ENCODE measurements at places on chromosomes 12 and 14.

DNA sequence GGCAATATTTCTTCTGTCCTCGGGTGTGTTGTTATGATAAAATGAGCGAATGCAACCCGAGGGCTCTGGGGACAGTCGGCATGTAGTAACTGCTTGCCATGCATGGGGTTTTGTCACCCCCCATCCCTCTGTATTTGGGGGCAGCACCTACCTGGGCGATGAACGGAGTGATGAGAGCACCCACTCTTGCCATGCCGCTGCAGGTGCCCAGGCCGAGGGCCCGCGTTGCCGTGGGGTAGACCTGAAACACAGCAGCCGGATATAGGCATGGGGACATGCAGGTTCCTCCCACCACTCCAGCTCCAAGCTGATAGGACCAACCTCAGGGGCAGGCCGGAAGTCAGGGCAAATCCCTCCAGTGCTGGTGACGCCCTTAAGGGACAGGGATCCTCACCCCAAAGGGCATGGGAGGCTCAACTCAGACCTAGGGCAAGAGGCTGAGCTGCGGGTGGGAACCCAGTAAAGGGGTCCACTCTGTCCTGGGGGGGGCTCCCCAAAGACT lies 35.8 kb downstream of the DAO start:
- no peak for DNase-seq

DNA sequence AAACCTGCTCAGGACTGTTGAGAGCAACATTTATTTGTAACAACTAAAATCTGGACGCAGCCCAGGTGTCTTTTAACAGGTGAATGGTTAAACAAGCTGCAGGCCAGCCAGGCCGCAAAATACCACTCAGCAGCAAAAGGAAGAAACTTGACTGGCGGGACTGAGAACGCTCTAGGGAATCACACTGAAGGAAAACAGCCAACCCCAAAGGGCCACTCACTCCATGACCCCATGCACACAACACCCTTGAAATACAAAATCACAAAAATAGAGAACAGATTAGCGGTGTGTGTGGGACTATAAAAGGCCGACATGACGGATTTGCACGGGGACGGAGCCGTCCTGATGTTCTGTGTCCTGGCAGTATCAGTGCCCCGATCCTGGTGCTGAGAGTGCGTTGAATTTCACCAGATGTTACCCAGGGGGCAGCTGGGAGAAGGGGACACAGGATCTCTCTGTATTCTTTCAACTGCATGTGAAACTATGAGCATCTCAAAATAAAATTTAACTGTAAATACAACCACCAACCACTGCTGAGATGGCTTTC lies 23.0 kb downstream of the VPS37B start:
- no peak for DNase-seq

DNA sequence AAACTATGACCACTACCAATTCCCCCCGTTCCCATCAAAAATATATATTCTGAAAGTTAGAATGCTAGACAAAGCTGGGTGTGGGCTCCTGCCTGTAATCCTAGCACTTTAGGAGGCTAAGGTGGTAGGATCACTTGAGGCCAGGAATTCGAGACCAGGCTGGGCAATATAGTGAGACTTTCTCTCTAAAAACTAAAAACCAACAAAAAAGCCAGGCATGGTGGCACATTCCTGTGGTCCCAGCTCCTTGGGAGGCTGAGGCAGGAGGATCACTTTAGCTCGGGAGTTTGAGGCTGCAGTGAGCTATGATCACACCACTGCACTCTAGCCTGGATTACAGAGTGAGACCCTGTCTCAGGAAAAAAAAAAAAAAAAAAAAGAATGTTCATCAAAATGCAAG lies 48.8 kb upstream of the COL2A1 start:
- no peak for DNase-seq

- DNase-seq = peak; percentile 47
Observed at GRCh38 chr14:33836203-33836899, 114.5 kb downstream of the EGLN3 start.

GRCh38 chr12:116808113-116809105 lies 70.3 kb downstream of the RNFT2 start:
- no peak for DNase-seq

DNA sequence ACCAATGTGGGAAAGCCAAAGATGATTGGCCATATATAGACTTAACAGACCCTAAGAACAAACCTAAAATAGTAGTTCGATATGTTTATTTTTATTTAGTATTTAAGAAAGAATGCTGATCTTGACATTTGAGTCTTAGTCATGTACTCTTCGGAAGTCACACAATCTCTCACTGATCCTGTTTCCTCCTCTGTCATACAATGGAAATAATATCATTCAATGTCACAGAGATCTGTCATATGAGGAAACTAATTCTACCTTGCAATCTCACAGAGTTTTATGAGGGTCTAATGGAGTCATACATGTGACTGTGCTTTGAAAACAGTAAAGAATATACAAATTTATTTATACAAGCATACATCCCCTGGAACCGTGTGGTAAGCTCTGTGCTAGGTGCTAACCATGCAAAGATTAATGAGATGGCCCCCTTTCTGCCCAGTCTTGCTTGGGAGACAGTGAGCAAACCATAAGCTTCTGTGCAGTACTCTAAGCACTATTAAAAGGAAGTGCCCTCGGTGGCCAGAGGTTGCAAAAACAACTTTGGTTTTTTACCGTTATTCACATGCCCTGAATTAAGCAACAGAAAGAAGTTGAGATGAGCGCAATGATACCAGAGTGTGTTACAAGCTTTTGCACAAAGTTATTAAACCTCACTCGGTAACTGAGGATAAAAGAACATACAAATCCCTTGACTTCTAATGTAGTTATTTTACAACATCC lies 1.7 kb upstream of the LIN7A start:
- no peak for DNase-seq

GRCh38 chr14:23359167-23359626 lies 5.8 kb downstream of the EFS start:
- no peak for DNase-seq

DNA sequence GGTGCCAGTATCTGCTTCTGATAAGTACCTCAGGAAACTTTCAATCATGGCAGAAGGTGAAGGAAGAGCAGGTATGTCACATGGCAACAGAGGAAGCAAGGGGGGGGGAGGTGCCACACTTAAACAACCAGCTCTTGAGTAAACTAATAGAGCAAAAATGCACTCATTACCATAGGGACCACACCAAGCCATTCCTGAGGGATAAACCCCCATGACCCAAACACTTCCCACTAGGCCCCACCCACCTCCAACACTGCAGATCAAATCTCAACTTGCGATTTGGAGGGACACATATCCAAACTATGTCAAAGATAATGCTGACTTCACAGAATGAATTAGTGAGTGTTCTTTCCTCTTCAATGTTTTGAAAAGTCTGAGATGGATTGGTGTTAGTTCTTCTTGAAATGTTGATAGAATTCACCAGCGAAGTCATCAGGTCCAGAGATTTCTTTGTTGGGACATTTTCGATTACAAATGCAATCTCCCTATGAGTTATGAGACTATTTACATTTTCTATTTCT lies 16.6 kb downstream of the TFCP2 start:
- DNase-seq = no peak

GRCh38 chr14:55188686-55189295 lies 2.6 kb downstream of the DLGAP5 start:
- DNase-seq = no peak

GRCh38 chr14:21278632-21279031 lies 1.3 kb upstream of the RPGRIP1 start:
- no peak for DNase-seq

DNA sequence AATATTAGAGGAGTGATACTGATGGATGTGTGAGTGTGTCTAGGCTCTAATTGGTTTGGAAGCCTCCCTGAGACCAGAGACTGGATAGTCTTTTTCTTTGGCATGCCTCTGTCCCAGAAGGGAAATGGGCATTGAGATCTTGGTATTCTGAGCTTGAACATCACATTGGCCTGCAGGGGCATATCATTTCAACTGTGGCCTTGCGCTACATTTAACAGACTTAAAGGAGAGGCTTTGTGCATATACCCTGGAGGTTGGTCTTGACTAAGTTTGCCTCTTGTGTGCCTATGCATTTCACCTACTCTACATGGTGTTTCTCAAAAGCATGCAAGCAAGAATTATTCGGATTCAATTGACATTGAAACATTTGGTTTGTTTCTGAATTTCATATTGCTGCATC lies 185.4 kb downstream of the TMTC2 start:
- DNase-seq = no peak

GRCh38 chr14:37145395-37145794 lies 27.0 kb downstream of the SLC25A21 start:
- no peak for DNase-seq

GRCh38 chr14:54475187-54475899 lies 13.4 kb downstream of the GMFB start:
- no peak for DNase-seq

- no peak for DNase-seq
Observed at GRCh38 chr14:84108746-84109457, 1421.0 kb upstream of the FLRT2 start.

GRCh38 chr14:22767323-22767589 lies 768 bp downstream of the OXA1L start:
- DNase-seq = no peak

GRCh38 chr14:55556929-55557623 lies 22.9 kb upstream of the KTN1 start:
- peak; percentile 65 for DNase-seq

GRCh38 chr12:76190299-76190698 lies 105.8 kb upstream of the NAP1L1 start:
- DNase-seq = no peak

- DNase-seq = no peak
Observed at GRCh38 chr12:70698345-70698744, 61.1 kb upstream of the PTPRB start.

DNA sequence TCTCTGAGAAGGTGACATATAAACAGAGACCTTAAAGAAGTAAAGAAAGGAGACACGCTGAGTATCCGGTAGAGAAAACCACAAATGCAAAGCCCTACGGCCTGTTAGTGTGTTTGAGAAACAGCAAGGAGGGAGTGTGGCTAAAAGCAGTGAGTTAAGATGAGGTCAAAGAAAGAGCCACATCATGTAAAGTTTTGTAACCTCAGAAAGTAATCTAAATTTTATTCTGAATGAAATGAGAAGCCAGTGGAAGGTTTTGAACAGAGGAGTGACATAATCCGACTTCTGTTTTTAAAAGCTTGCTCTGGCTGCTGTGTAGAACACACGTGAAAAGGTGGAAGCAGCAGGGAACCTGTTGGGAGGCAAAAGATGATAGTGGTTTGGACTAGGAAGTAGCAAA lies 32.6 kb downstream of the PPP2R5E start:
- DNase-seq = no peak

DNA sequence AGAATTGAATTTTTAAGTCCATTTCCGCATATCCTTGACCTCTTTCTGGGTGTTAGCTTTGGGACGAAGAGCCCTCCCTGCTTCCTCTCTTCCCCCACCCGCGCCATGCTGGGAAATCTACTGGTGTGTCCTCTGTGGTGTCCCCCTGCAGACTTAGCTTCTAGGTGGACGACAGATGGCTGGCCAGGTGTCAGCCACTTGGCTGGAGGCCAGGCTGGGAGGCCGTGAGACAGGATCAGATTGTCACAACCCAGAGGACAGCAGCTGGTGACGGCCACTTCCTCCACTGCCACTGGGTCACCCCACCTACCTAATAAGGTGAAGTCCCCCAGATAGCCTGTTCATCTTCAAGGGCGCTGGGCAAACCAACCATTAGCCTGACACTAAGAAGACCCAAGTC lies 13.3 kb upstream of the DTX1 start:
- DNase-seq = no peak

DNA sequence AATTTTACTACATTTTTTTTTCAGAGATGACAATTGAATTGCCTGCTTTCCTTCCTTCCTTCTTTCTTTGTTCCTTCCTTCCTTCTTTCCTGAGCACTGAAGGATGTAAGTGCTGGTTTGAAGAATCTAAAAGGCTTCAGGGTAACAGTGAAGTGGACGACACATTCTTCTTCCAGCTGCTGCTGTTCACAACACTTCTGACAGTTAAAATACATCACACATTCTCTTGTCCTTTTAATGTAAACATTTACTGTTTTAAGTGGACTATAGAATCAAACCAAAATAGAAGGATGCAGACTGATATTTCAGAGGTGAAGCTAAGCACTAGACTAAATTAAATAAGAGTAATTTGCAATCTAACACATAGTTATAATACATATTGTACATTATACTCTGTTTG lies 151.5 kb downstream of the MSRB3 start:
- no peak for DNase-seq

GRCh38 chr12:2061402-2061801 lies 8.6 kb downstream of the CACNA1C start:
- no peak for DNase-seq

DNA sequence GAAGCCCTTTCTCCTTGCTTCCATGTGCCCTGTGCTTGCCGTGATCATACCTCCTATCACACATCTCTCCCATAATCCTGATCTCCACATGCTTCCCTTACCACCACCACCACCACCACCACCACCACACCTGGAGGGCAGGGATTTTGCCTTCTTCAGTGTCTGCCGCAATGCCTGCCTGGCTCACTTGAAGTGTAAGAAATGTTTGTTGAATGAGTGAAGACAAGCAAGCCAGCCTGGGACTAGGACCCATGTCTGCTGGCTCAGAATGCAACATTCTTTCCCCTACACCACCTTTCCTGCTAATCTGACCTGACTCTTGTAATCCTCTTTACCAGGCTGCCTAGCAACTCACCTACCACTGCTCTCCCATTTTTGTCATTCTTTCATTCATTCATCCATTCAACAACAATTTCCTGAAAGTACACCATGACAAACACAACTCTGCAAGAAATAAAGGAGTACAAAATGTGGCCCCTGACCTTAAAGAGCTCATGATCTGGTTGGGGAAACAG lies 3.5 kb upstream of the NID2 start:
- no peak for DNase-seq

GRCh38 chr12:124786061-124786964 lies 77.4 kb downstream of the SCARB1 start:
- peak; percentile 91 for DNase-seq

DNA sequence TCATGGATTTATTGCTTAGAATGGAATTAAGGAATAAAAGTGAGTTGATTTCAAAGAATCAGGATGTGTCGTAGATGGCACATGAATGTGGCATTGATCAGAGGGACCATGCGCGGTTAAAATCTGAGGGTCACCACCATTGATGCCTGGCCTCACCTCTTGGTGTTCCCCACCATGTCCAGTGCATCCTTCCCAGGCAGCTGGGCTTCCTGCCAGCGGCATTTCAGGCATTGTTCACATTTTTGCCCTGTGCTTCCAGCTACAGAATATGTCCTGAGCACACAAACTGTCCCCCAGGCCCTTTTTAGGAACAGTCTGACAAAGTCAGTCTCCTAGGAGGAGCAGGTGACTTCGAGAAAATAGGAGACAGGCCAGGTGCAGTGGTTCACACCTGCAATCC lies 42.0 kb upstream of the TSPAN9 start:
- DNase-seq = no peak
